ENCODE measurements at places on chromosomes 2 and 18. TPM values are rescaled to one million over a fixed set of nuclear protein-coding genes. Genes with fewer than 3 reads are reported as not detected.

- no peak for DNase-seq
- H3K4me3 ChIP-seq = no peak overlapping the region
- peaks cover 6% of the 10 kb centered on the region for H3K36me3 ChIP-seq
- H3K27me3 ChIP-seq = no peaks in the 10 kb centered on the region
- peaks cover 34% of the 10 kb centered on the region for H3K4me1 ChIP-seq
Observed at GRCh38 chr2:164761737-164762460, 79.7 kb downstream of the COBLL1 start.

GRCh38 chr2:143146815-143147530 is 17.8 kb downstream of the ARHGAP15 start:
- peaks cover 10% of the 10 kb centered on the region for H3K4me1 ChIP-seq
- no peak overlapping the region for H3K27ac ChIP-seq

DNA sequence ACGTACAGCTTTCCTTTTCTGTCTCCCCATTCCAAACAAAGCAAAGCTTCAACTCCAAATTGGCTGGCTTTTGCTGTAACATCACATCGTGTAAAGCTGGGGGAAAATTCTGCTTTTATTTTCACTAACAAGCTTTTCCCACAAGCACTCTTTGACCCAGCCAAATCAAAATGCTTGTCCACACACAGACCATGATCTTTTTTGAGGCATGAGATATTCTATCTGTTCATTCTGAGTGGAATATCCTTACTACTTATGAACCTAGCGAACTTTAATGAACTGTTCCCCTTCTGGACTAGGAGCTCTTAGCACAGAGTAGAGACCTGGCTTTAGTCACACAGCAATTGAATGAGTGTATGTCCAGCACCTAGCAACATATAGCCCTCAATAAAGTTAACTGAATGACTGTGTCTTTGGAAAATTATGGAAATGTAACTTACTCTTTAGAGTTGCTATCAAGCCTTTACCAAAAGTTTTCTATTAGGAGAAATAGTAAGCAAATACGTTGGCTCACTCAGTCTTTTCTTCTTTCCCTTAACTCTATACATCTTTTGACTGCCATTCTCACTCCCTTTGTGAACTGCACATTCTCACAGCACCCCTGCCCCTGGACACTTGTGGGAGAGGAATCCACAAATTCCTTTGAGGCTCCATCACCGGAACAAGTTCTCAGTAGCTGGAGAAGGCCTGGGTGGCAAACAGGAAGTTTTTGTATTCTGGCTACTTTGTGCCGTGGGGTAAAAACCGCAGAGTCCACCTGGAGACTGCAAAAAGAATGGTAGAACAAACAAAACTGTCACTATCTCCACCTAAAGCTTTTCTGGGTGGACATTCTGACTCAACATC is 1.3 kb upstream of the UBE2E3 start:
- H3K27me3 ChIP-seq = no peaks in the 10 kb centered on the region
- peak overlapping the region; percentile 89 for H3K27ac ChIP-seq
- DNase-seq = no peak
- peak overlapping the region; percentile 70 for H3K4me3 ChIP-seq
- peaks cover 36% of the 10 kb centered on the region for H3K4me1 ChIP-seq

DNA sequence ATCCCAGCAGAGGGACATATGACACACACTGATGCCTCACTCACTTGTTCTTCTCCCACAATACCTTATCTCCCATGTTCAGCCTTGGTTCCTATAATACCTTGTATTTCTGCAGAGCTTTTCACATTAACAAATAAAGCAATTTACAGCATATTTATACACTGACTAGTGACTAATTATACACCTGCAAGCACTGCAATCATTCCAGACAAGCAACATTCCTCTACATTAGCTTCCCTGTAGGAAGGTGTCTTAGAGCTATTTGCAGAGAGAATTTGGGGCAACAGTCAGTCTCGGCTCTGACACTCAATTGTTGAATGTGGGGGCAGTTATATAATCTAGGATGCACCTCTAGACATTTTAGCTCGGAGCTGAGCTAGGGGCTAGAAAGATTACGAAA is 9.5 kb upstream of the INSIG2 start:
- H3K4me3 ChIP-seq = no peak overlapping the region
- H3K36me3 ChIP-seq = no peaks in the 10 kb centered on the region
- H3K4me1 ChIP-seq = peaks cover 4% of the 10 kb centered on the region
- no peak for DNase-seq
- H3K27ac ChIP-seq = no peak overlapping the region
- peaks cover 93% of the 10 kb centered on the region for H3K27me3 ChIP-seq

DNA sequence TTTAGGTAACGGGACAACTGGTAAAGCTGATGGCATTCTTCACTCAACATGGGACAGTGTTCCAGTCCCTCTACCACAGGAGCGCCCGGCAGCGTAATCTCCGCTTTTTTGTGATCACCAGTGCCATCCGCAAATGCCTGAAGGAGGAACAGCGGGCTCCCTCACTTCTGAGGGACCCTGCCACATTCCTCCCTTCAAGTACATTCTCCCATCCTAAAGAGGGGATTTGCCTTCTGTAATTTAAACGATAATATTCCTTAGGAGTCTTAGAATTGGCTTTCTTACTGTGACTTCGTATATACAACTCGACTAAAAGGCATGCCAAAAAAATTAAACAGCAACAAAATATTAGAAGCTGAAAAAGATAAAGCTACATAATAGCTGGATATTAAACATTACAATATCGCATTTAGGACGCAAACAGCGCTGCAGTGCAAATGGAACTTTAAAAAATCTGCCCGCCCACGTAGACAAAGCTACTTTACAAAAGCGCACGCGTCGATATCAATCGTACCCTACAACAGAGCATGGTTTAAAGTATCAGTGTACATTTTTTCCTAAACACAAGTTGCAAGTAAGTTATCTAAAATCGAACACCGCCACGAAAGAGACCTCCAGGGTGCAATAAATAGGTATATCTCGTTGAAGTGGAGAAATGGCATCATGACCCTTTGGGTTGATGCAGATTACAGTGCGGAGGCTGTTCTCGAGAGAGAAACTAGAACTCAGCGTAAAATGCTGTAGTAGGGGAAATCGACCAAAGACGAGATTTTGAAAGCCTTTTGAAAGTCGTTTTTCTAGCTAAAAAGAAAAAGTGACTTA is 2.3 kb upstream of the VSNL1 start:
- DNase-seq = no peak
- peaks cover 60% of the 10 kb centered on the region for H3K27me3 ChIP-seq
- H3K27ac ChIP-seq = no peak overlapping the region
- peaks cover 18% of the 10 kb centered on the region for H3K4me1 ChIP-seq

GRCh38 chr2:207236156-207236935 is 70.6 kb upstream of the KLF7 start:
- DNase-seq = no peak
- H3K4me3 ChIP-seq = no peak overlapping the region
- H3K27ac ChIP-seq = no peak overlapping the region
- H3K36me3 ChIP-seq = no peaks in the 10 kb centered on the region
- H3K4me1 ChIP-seq = peaks cover 9% of the 10 kb centered on the region

The SERPINB4 gene
- not detected for total RNA-seq

The C2orf78 gene
- not detected for total RNA-seq

DNA sequence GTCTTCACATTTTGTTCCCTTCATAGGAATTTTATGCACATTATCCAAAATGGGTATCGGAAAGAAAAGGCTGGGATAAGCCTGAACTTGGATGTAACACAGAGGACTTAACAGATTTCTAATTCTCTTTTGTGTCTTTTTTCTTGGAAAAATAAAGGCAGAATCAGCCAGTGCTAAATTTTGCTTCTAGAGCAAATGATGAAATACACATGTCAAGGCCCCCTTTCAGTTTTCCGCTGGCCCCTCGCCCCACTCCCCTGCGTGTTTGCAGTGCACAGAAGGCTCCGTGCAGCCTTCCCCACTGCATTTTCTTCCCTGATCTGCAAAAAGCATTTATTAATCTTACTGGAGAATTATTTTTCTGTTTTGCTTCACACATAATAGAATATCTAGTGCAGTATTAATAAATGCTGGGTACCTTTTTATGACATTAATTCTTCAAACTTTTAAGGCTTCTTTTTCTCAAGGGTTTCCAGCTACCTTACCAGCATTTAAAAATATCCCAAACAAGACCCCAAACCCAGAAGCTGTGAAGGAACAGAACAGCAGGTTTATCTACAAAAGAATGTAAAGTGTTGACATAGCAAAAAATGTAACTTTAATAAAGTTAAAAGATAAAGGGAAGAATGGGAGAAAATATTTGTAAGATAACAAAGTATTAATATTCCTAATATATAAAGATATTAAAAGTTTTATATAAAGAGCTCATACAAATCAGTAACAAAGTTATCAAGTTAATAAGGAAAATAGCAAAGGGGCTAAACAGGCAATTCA is 81.3 kb upstream of the SPTBN1 start:
- no peaks in the 10 kb centered on the region for H3K27me3 ChIP-seq
- H3K36me3 ChIP-seq = no peaks in the 10 kb centered on the region
- H3K27ac ChIP-seq = no peak overlapping the region
- no peak overlapping the region for H3K4me3 ChIP-seq
- DNase-seq = no peak

GRCh38 chr2:235538981-235539380 is 45.1 kb downstream of the AGAP1 start:
- DNase-seq = no peak
- no peak overlapping the region for H3K27ac ChIP-seq
- H3K27me3 ChIP-seq = no peaks in the 10 kb centered on the region
- H3K36me3 ChIP-seq = no peaks in the 10 kb centered on the region

DNA sequence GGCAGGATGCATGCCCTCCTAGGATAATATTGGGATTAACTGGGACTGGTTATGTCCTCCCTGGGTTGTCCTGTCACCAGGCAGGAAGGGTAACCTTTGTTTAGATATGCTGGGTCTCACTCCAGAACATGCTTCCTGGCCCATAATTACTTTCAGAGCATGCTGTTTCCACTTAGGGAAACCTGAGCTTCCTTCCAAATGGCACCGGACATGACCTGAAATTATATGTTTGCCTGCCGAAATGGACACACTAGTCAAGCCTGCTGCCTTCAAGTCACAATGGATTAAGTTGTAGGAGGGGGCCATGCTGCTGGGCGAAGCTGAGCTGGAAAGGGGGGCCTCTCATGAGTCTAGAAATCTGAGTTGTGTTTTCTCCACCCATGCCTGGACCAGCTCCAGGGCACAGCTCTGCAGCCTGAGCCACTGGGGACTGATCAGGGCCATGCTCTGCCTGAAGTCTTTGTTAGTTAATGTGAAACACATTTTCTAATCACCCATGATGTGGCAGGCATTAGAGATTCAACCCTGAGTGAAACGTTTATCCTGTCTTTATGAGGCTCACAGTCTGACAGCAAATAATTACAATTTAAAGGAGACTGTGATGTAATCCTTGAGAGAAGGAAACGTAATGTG is 273.3 kb downstream of the TNS1 start:
- DNase-seq = no peak
- H3K27ac ChIP-seq = peak overlapping the region; percentile 71
- no peaks in the 10 kb centered on the region for H3K36me3 ChIP-seq

DNA sequence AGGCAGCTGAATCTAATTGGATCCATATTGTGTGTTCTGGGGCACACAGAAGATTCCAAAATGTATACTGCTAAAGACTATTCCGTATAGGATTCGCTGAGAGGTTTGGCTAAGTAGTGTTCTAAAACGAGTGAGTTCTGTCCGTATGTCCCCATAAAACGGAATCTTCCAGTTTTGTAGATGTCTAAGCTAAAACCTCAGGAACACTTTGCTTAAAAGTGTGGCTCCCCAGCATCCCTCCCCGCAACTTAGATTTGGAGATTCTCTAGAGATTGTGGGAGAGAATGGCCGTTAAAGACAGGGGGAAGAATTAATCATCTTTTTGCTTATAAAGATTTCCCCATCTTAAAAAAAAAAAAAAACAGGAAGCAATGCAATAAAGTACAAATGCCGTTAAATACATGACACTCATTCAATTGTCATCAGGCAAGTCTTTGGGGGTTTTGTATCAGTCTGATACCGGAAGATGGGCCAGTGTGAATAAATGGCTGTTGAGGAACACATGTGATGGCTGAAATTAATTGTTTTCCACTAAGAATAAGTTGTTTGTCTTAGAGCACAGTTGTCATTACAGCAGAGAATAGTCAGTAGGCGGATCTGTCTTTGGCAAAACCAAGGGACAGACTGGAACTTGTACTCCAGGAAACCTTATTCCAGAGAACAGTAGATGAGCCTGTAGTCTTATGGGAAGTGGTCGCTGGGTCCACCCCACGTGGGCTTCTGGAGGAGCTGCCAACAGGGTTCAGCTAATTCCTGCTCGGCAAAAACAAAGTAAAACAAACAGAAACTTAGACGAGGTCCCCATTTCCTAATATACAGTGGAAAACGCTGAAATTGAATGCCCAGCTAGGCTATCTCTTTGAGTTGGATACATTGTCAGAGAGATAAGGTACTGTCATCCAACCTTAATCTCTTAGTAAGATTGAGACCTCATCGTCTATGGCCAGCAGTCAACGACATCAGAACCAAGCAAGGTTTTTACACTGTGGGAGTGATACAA is 1.7 kb downstream of the EMILIN2 start:
- H3K4me3 ChIP-seq = peak overlapping the region; percentile 79
- peaks cover 65% of the 10 kb centered on the region for H3K27me3 ChIP-seq
- no peaks in the 10 kb centered on the region for H3K36me3 ChIP-seq
- peak overlapping the region; percentile 21 for H3K27ac ChIP-seq
- no peak for DNase-seq

The LYPD6B gene
- total RNA-seq = 27.2 TPM

The NRP2 gene
- 83.6 TPM for total RNA-seq

The FIGN gene
- total RNA-seq = 11.5 TPM

DNA sequence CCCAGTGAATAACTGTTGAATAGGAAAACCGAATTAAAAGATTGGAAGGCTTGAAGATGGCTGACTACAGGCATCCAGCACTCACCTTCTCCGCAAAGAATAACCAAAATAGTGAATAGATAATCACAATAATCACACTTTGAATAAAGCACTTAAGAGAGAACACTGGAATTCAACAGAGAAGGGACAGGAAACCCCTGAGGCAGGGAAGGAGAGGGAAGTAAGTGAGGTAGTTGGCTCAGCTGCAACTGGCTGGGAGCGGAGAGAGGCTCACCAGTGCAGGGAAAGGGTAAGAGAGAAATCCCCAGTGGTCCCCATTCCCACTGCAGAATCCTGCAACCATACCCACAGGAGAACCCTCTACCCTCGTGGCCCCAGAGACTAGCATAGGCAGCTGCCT is 246.6 kb upstream of the NCKAP5 start:
- no peak overlapping the region for H3K27ac ChIP-seq
- peaks cover 7% of the 10 kb centered on the region for H3K4me1 ChIP-seq
- no peak for DNase-seq
- no peaks in the 10 kb centered on the region for H3K36me3 ChIP-seq

GRCh38 chr2:28627722-28628480 is 123.7 kb upstream of the PPP1CB start:
- H3K4me1 ChIP-seq = peaks cover 26% of the 10 kb centered on the region
- H3K4me3 ChIP-seq = no peak overlapping the region
- no peaks in the 10 kb centered on the region for H3K36me3 ChIP-seq
- no peak for DNase-seq
- no peak overlapping the region for H3K27ac ChIP-seq

DNA sequence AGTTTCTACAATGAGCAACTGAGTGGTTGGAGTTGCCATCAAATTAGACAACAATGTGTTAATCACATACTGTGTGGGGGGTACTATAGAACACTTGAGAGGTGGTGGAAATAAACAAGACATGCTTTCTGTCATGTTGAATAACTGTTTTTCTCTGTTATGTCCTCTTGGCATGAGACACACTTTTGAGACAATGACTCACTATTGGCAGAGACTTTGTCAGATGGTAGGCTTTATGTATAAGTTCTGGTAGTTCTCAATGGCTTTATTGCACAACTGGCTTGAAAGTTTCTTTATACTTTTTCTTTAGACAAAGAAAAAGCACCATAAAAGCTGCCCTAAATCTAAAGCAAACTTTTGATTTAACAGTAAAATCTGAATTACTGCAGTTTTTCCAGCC is 578.7 kb downstream of the ADCYAP1 start:
- no peaks in the 10 kb centered on the region for H3K36me3 ChIP-seq
- no peak overlapping the region for H3K4me3 ChIP-seq
- H3K27ac ChIP-seq = no peak overlapping the region

The AGAP1 gene
- 44.0 TPM for total RNA-seq

Data from mesothelial cell of epicardium (in vitro differentiated cells).